ENCODE measurements at places on chromosomes 12 and 14.

DNA sequence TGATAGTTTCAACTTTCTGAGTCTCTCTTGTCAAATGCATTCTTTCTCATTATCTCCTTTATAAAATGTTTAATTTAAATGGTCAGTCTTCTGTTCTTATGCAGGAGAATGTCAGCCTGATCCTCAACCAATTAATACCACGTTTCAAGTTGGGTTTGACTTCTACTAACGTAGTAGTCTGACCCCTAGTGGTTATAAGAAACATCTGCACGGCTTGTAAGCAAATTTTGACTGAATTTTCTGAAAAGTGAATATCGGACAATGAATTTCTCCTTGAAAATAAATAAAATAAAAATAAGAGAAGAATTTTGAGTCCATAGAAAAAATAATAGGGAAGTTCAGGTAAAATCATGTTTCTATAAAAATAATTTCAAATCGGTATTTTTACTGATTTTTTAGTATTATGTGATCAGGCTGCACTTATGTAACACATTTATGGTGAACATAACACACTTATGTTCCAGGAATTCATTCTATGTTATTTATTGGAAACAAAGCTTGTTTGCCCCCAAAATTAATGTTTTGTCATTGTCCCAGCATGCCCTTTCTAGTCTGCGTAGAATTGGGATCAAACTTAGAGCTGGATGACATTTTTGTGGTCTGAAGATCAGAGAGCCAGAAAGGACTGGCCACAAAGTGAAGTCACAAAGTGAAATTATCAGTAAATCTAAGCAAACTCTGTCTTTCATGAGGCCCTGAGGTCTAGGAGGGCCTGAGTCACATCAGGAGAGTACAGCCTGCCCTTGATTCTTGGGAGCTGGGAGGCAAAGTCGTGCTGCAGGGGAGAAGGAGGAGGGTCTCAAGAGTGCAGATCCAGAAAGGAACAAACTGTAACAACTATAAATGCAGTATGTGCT, 101.2 kb upstream of the STXBP6 start:
- DNase-seq: no peak

- DNase-seq: no peak
Observed at GRCh38 chr12:95116773-95117172, 43.4 kb upstream of the NR2C1 start.

DNA sequence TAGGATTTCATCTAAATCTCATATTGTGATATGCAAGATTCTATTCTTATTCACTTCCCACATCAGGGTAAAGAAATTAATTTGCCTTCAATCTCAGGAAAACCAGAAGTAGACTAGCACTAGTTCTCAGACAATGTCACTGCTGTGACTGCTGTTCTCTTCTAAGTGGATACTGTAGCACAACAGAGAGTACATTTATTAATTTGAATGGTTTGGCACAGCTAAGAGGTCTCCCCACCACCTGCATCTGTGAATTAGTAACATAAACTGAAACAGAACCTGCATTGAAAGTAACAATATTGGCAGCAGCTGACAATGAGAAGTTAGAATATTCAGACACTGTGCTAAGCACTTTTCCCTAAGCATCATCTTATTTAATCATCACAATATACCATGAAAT, 253.1 kb downstream of the PDZRN4 start:
- no peak for DNase-seq

DNA sequence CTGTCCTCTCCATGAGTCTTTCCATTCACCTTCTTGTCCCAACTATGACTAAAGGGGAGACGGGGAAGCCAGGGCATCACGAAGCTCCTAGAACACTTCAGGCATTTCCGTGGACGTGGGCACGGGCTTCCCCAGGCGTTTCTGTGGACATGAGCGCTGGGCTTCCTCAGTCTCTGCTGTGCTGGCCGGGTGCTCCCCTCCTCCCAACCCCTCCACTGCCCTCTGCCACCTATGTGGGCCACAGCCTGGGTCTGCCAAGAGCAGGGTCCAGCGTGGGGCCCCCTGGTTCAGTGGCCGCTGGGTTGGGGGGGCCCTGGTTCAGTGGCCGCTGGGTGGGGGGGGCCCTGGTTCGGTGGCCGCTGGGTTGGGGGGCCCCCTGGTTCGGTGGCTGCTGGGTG, 14.8 kb downstream of the HIP1R start:
- no peak for DNase-seq

- peak; percentile 91 for DNase-seq
Observed at GRCh38 chr12:52023182-52023975, 16.6 kb downstream of the TAMALIN start.

DNA sequence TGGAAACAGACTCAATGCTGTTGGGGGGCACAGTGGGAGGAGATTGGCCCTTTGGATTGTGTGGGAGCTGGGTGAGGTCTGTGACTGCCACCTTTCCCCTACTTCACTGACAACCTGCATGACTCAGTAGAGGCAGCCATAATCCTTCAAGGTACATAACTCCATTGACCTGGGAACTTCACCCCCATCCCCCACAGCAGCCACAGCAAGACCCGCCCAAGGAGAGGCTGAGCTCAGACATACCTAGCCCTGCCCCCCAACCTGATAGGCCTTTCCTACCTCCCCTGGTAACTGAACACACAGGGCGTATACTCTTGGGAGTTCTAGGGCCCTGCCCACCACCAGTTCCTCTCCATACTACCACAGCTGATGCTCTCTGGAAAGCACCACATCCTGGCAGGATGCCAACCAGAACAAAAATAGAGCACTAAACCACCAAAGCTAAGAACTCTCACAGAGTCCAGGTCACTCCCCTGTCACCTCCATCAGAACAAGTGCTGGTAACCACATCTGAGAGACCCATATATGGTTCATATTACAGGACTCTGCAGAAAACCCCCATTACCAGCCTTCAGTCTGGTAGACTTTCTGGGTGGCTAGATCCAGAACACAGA, 703.9 kb downstream of the FSCB start:
- DNase-seq: no peak

DNA sequence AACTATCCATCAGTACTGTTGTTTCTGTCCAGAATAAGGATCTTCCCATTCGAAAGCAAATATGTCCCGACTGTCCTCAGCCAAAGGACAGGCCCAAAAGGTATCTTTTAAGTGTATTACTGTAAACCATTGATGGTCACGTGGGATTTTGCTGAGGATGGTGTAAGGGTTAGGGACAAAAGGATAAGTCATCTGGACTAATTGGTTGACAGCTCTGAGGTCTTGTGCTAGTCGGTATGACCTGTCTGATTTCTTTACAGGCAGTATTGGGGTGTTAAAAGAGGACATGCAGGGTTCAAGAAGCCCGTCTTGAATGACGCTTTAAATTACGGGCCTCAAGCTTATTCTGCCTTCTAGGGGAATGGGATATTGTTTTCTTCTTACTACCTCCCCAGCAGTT, 24.4 kb downstream of the CLEC2A start:
- DNase-seq: no peak

GRCh38 chr12:10304161-10304574, 3.5 kb upstream of the KLRD1 start:
- DNase-seq: no peak

GRCh38 chr14:72590577-72590976, 303.3 kb downstream of the DPF3 start:
- no peak for DNase-seq

DNA sequence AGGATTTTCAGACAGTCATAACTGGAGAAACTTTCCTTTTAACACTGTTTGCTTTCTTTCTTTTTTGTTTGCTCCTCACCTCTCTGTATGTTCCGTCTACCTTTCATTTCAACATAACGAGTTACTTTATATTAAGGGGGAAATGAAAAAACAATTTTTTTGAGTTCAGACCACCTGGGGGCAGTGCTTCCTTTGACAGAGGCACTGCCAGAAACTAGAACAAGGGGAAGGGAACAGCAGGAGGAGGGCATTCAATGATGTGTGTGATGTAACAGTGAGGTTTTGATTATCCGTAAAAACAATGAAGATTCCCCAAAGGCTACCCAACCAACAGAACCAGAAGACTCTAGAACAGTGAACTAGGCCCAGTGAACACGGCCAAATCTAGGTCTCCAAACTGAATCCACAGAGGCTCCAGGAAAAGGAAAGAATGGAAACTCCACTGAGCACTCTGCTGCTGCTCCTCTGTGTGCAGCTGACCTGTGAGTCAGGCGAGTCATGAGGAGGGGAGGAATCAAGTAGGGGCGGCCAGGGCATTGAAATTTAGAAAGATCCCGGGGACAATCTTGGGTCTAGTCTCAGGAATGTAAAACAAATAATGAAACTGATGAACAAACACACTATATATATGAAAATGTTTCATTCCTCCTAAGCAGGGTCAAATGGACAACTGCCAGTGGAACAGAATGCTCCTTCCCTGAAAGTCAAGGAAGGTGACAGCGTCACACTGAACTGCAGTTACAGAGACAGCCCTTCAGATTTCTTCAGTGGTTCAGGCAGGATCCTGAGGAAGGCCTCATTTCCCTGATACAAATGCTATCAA, 323.5 kb downstream of the DAD1 start:
- DNase-seq: no peak

DNA sequence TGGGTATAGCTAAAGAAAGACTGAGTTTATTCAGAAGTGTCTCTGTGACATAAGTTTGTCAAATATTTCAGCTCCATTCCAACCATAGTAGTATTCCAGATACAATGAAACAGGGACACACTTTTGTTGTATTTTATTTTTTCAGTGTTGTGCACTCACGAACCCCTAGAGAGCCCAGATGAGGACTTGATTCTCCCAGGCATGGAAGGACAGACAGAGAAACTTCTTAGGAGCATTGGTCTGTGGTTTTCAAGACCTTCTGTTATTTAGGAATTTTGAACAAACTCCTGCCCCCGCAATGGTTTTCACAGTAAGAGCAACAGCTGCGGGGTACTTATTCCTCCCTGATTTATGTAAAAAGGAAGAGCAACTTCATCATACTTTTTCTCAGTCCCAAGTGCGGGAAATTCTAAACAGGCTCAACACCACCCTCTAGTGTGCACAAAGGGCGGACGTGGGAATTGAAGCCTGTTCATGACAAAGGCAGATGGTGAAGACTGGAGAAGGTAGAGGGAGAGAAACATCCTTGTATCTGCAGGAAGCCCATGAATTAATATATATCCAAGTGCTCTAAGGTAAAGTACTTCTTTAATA, 147.6 kb downstream of the PAH start:
- DNase-seq: no peak

DNA sequence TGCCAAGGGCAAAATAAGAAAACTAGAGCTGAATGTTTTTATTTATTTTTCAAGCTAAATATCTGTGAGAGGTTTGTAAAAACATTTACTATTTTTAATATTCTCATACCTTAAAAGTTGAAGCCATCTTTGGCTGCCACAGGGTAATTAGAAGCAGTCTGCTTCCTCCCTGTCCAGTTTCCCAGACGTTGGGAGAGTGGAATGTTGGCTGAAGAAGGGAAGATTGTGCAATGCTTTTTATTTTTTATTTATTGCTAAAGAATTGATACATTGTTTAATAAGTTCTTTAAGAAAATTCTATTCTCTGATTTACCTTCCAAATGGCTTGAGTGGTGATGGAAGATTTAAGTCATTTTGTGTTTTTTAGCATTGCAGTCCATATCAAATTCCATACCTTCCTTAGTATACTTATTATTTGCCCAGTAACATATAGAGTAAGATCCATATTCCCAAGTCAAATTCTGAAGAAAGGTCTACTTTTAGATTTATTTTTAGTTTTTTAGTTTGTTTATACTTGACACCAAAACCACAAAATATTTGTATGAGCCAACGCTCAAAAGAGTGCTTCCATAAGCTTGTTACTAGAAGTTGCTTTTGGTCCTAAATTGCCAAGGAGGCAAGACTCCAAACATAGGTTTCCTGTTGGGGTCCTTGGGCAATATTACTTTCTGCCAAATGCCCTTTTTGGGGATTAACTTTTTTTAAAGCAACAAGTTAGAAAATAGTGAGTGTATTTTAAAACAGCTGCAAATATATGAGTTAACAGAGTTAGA, 124.0 kb upstream of the CPM start:
- no peak for DNase-seq

DNA sequence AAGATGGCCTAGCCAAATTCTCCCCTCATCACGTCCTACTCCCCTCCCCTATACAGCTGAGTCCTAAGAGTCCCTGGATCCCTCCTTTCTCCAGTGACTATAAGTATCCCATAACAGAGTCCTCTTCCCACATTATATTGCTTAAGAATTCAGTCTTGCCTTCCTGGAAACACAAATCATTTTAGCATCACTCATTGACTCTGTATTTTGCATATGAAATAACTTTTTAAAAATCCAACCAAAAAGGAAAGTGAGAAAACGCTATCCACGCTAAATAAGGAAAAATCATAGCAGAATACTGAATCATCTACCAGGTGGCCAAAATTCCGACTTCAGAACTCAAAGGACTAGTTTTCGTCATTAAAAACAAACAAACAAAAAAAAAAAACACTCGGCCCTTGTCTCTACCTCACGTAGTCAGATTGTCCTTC, 130.2 kb downstream of the GCH1 start:
- no peak for DNase-seq
